ENCODE measurements at places on chromosomes 13 and 19. TPM values are rescaled to one million over a fixed set of nuclear protein-coding genes. Genes with fewer than 3 reads are reported as not detected.

Gene FAM124A
- 5.4 TPM for polyA plus RNA-seq

Gene GPR42
- polyA plus RNA-seq, result not detected

- DNase-seq, result peak; percentile 39
Observed at GRCh38 chr19:57227502-57227901, 3.3 kb upstream of the AURKC start.

GRCh38 chr13:64186071-64186470 is 2770.4 kb upstream of the PCDH20 start:
- DNase-seq, result no peak

DNA sequence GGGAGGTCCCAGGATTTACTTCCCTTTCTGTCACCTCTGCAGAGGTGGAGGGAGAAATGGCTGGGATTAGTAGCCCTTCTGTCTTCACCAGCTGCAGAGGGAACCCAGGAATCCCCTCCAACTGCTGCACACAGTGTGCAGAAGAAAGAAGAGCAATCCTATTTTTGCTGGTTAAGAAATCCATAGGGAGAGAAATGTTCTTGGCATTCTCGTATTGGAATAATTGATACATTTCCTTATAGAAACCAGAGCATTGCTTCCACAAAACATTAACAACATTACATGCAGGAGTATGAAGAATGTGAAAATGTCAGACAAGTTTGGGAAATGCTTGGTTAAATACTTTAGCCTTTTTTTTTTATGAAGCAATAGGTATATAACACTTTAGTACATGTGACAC is 48.3 kb upstream of the KLF12 start:
- no peak for DNase-seq

- DNase-seq, result no peak
Observed at GRCh38 chr19:1164684-1165531, 9.2 kb downstream of the SBNO2 start.

DNA sequence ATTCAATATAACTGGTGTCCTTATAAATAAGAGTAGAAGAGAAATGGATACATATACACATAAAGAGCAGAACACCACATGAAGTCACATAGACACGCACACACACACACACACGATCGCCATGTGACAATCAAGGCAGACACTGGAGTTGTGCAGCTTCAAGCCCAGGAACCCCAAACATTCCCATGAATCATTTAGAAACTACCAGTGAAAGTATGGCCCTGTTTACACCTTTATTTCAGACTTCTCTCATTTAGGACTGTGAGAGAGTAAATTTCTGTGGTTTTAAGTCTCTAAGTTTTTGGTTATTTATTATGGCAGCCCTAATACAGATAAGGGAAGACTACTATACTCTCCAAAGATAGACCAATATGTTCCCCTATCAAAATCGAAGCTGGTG is 20.4 kb upstream of the TNFSF13B start:
- DNase-seq, result no peak

- no peak for DNase-seq
Observed at GRCh38 chr19:30690935-30691818, 319.0 kb downstream of the ZNF536 start.

DNA sequence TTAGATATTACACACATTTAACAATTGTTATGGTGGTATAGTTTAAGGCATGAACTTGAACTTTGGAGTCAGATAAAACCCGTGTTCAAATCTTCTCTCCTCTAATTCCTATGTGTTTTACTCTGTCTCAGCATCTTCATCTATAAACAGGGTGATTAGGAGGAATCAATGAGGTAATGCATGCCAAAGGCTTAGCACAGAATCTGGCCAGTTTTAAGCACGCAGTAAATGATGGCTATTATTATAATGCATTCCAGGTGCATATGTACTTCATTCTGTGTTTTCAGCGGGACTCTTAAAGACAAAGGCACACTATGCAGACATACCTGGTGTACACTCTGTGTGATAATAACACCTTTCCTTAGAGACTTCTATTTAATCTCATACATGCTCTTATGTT is 88.0 kb upstream of the FRY start:
- DNase-seq, result no peak

GRCh38 chr19:40592170-40592569 is 9.0 kb upstream of the LTBP4 start:
- no peak for DNase-seq

DNA sequence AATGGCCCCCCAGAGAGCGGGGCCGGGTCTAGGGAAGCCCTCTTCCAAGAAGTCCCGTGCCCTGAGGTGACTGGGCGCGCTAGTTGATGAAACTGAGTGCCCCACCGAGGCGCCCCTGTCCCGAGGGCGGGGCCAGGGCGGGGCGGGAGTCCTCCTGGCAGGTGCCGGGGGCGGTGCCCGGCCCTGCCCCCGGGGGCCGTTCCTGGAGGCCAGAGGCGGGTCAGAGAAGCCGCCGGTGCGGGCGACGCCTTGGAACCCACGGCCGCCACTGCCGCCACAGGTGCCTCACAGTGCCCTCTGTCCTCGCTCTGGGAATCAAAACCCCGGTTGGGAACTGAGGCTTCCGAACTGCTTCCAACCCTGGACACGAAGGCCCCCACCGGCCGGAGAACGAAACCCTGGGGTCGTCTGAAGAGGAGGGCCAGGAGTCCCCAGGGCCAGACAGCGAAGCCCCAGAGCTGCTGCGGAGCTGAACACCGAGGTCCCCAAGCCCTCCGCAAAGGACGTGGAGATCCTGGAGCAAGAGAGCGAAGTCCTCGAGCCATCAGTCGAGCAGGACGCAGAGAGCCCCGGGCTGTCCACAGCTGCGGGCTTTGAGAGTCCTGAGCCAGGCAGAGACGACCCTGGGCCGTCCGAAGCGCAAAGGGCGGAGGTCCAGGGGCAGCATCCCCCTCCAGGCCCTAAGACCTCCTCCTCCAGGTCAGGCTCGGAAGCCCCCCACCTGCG is at the start of gene MISP3:
TSS of gene MISP3 (plus strand) at position 252 of the 726 bp plus-strand sequence. CDS start 524 bp downstream, outside the sequence.
- no peak for DNase-seq

GRCh38 chr19:58568453-58569130 is 4.5 kb downstream of the MZF1 start:
- DNase-seq, result no peak

Gene ZNF331
- polyA plus RNA-seq, result 22.4 TPM

Gene LYL1
- polyA plus RNA-seq, result 5.7 TPM

DNA sequence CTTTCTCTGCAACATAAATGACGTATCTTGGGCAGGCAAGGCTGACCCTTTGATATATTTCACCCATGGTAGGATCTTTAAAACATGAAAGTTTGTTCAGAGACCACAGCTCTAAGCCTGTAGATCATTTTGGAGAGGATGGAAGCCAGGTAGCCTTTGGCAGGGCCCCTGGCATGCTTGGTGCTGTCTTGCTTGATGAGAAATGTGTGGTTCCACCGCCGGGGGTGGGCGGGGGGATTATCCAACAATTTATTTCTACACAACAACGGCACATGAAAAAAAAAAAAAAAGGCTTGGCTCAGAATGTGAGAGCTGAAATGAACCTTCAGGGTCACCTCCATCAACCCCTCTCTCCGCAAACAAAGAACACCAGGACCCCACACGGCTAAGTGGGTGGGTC is 112.9 kb upstream of the MBNL2 start:
- DNase-seq, result no peak

DNA sequence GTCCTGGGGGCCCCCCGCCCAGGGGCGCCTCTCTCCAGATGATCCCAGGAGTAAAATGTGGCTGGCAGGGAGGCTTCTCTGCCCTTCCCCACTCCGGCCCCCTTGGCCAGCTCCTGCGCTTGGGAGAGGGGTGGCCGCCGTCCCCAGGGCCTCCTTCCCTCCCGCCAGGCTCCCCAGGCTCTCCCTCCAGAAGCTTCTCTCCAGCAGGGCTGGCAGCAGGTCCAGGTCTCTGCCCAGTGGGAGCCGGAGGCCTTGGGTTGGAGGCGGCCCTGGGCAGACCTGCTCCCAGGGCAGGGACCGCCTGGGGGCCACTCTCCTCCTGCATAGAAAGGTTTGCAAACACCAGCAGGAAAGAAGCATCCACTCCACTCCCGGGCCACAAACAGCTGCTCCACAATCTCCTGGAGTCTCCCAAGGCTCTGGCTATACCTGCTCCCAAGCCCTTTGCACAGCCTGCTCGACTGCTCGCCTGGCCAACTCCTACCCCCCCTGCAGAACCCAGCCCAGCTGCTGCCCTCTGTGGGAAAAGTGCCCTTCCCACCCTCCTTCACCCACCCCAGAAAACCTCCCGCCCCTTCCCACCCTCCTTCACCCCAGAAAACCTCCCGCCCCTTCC is 26.0 kb downstream of the SBNO2 start:
- DNase-seq, result no peak

DNA sequence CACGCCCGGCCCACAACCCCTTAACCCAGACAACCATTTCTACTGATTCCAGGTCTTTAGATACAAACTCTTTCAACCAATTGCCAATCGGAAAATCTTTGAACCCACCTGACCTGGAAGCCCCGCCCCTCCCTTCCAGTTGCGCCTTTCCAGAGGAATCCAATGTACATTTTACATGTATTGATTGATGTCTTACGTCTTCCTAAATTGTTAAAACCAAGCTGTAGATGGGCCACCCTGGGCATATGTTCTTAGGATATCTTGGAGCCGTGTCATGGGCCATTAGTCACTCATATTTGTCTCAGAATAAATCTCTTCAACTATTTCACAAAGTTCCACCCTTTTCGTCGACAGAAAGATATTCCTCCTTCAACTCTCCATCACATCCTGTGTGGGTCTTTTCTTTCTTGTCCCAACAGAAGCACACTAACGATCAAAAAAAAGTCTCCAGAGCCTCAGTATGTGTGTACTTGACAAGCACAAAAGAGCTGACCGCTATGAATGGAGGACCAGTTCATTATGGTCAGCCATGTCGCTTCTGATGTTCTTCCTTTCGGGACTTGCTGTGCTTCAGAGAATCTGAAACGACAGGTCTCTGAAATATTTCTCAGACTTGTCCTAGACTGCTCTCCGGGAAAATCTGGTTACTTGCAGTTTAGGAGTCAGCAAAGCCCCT is 601 bp upstream of the ZNF749 start:
- DNase-seq, result no peak

GRCh38 chr13:84739021-84739420 is 856.7 kb upstream of the SLITRK1 start:
- no peak for DNase-seq

Gene ZIC2
- polyA plus RNA-seq, result 0.29 TPM

GRCh38 chr13:39818953-39819352 is 163.5 kb downstream of the COG6 start:
- no peak for DNase-seq

DNA sequence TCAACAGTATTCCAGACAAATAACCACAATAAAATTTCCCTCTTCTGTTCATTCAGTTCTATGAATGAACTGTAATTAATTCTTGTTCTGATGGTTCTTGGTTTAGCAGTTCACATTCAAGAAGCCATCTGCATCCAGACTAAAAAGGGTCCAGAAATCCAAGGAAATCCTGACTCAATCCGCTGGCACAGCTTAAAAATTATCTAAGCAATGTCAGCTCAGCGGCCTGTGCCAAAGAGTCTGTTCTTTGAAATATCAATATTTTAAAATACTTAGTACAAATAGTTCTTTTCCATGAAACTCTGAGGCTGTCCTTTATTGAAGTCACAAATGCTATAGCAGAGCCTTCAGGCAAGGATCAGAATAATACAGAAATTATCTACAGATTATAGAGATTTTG is 57.2 kb downstream of the DHRS12 start:
- no peak for DNase-seq

Measured in renal pelvis (tissue), 12 donors.